ENCODE measurements at places on chromosomes 5 and 9. TPM values are rescaled to one million over a fixed set of nuclear protein-coding genes. Genes with fewer than 3 reads are reported as not detected.
A peak's percentile ranks its signal among the peaks of the same experiment; 100 is the strongest.

DNA sequence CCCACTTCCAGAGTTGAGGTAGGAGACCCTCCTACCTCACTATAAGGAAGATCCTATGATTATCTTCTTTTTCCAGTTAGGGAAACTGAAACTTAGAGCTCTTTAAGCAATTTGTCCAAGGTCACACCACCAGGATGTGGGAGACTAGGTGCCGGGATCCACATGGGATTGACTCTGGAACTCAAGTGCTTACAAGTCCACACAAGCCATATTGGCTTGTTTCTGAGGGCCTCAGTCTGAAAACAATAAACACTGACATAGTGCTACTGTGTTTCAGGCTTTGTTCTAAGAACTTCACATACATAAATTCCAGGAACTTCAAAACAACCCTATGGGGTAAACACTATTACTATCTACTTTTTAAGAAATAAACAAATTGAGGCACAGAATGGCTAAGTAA is 481.3 kb downstream of the ZSWIM6 start:
- no peak for DNase-seq

DNA sequence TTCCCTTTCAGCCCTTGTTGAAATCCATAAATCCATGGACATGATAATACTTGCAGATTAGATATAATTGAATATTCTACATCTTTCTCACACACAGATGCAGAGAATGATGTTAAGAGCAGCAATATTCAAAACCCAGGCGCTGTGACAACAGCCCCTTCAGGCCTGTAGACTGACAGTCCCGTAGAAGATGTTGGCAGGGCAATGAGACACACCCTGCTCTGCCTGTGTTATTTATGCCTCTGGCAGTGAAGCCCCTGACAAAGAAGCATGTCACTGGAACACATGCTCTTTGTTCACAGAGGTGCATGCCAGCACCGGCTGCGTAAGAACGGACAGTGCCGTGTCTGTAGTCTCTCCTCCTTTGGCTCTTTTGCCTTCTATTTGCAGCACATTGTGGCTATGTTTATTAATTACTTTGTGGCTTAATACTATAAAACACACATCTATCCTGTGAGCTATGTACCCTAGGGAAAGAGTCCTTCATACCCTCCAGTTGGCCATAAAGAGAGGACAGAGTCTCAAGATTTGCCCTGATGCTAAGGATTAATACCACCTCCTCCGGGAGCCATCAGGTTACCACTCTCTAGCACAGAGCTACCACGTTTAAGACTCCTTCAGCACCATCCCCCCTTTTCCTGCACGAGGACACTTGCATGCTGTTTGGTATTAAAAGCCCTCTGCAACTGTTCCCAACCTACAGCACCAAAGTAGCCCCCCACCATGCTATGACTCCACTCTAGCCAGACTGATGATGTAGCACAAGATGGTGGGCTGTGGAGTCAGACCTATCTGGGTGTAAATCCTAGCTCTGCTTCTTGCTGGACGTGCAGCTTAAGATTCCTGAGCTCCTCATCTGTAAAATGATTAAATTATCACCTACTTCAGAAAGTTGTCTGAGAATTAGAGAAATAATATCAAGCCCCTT is 2.0 kb upstream of the ANP32B start:
- DNase-seq: no peak

GARIN3 gene
- total RNA-seq: 0.46 TPM

- DNase-seq: no peak
Observed at GRCh38 chr9:38338342-38339018, 54.0 kb upstream of the ALDH1B1 start.

- peak; percentile 36 for DNase-seq
Observed at GRCh38 chr9:91758491-91758981, 191.5 kb downstream of the ROR2 start.

HAVCR1 gene
- total RNA-seq: 0.89 TPM

- DNase-seq: no peak
Observed at GRCh38 chr5:449151-449550, 6.2 kb downstream of the EXOC3 start.

- DNase-seq: no peak
Observed at GRCh38 chr9:134189145-134189469, 24.7 kb upstream of the RNU6ATAC start.

TMEFF1 gene
- total RNA-seq: 0.14 TPM

TTC33 gene
- total RNA-seq: 18.1 TPM

FOXB2 gene
- not detected for total RNA-seq

GRCh38 chr9:87554976-87555375 is 57.3 kb downstream of the DAPK1 start:
- no peak for DNase-seq

GPR151 gene
- total RNA-seq: not detected

SPATA31C1 gene
- total RNA-seq: not detected

LHX2 gene
- total RNA-seq: not detected

- no peak for DNase-seq
Observed at GRCh38 chr9:133793471-133793870, 55.3 kb upstream of the SARDH start.

GRCh38 chr9:136541179-136541578 is 4.7 kb downstream of the NOTCH1 start:
- no peak for DNase-seq

GRCh38 chr5:76165711-76166374 is 82.7 kb downstream of the SV2C start:
- DNase-seq: no peak

GRCh38 chr5:106399391-106399790 is 1271.3 kb downstream of the EFNA5 start:
- no peak for DNase-seq

CD14 gene
- 0.58 TPM for total RNA-seq

DNA sequence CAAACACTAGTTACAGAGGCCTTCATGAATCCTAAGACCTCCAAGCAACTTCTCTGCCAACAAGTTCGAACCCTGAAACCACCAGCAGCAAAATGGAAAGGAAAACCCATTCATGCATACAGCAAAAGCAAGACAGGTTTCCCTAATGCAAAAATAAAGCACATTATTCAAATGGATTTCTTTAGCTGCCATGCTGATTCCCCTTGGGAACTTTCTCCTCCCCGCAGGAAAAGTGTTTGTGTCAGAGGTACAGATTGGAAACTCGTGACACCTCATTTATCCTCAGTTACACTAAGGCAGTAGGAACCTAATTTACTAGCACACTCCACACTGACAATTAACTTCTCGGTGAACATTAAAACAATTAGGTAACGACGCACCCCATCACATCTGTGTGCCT is 63.4 kb downstream of the TLE1 start:
- DNase-seq: no peak

DNA sequence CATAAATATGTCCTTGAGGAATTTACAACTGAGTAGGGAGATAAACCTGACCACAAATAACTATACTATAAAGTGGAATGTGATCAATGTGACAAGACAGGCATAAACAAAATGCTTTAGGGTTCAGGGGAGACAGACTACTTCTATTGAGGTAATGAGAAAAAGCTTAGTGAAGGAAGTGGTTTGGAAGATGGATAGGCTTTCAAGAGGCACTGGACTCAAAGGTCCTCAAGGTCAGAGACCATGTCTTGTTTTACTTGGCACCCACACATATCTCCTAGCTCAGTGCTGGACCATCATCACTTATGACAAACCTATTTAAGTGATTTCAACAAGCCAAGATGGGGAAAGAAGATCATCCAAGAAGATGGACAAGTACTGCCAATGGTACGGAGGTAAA is 257.8 kb downstream of the BNC2 start:
- no peak for DNase-seq

HMCN2 gene
- not detected for total RNA-seq

DNA sequence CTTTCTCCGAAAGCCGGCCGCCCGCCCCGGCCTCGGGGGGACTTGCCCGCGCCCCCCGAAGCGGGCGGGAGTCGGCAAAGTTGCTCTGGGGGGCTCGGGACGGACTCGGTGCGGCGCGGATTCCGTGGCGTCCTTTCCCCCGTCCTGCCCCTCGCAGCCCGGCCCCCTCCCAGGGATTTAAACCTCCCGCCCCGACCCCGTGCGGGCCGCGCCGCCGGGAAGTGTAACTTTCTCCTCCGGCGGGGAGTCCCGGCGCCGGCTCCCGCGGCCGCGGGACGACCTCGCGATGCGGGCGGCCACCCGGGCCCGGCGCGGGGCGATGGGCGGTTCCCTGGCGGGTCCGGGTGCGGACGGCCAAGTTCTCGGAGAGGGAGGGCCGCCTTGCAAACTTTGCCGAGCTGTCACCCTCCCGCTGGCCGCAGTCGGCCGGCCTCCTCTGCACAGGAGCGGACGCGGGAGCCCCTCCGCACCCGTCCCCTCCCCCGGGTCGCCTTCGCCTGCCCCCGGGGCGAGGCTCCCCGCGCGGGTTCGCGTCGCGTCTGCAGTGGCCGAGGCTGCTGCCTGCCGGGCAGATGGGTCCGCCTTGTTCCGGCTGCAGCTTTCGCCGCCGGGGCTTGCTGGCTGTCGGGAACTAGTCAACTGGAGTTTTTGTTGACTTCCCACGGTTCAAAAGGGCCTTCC is 732 bp downstream of the PBX3 start:
- DNase-seq: peak; percentile 36

GRCh38 chr9:126953041-126953809 is 38.6 kb downstream of the RALGPS1 start:
- DNase-seq: no peak

DNA sequence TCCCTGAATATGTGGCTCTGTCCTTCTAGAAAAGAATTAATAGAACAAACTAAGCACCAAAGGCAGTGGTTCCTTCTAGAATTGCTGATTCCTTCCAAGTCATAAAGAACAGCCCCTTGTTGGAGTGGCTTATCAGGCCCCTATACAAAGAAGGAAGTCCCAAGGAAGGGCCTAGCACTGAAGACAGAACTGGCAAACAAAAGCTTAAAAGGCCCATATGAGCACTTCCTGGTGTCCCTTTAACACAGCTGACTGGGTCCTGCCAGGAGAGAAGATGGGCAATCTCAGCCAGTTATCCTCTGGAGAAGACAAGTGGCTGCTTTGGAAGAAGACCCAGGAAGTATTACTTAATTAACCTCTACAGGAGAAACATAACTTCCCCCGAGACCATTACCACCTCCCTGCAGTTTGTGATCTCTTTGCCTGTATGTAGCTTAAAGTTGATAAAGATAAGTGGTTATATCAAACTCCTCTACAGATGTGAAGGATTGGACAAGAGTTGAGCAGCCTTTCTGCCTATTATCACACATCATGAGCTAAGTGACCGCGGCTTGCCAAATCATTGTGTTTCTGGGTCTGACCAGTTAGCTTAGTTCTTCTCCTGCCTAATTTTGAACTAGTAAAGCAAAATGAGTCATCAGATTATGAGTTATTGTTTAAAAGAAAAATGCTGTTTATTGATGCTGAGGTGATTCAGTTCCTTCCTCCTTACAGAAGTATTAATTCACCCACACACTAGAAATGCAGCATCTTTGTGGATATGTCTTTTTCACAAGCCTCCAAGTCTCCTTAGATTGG is 13.3 kb upstream of the STING1 start:
- DNase-seq: no peak

GRCh38 chr5:64210866-64211265 is 45.2 kb downstream of the RNF180 start:
- no peak for DNase-seq

ADGRV1 gene
- total RNA-seq: not detected

- DNase-seq: no peak
Observed at GRCh38 chr9:99557816-99558215, 263.9 kb upstream of the NR4A3 start.

- DNase-seq: no peak
Observed at GRCh38 chr5:104541141-104541785, 978.7 kb upstream of the NUDT12 start.

GRCh38 chr5:159605585-159605984 is 275.3 kb upstream of the IL12B start:
- DNase-seq: no peak

DNA sequence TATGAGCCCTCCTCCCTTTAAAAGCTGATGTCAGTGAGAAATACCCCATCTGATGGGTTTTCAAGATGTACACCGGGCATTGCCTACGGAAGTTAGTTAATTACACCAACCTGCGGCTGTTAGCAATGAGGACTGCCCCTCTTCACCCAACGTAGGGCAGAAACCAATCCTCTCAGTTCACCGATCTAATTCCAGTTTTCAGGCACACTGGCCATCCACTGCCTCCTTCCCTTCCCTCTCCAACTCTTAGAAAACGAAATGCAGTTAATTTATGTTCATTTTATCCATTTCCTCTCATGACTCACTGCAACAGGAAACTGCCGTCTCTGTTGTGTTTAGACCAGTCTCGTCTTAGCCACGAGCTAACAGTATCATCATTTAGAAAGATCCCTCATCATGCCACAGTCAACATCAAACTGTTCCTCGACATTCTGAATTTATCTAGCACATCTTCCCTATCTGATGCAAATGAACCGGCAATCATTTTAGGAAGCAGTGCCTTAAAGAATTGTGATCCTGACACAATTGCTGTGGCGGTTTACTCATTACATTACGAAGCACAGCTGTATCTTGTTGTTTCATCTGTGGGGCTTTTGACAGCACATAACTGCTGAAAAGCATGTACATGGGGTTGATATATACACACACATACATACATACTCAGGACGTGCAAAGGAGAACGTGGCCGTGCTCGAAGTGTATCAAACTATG is 168.6 kb downstream of the EFNA5 start:
- DNase-seq: no peak

GRCh38 chr9:111068771-111069170 is 30.5 kb upstream of the LPAR1 start:
- DNase-seq: no peak

- peak; percentile 7 for DNase-seq
Observed at GRCh38 chr5:131224387-131225201, 39.3 kb upstream of the CDC42SE2 start.

DNA sequence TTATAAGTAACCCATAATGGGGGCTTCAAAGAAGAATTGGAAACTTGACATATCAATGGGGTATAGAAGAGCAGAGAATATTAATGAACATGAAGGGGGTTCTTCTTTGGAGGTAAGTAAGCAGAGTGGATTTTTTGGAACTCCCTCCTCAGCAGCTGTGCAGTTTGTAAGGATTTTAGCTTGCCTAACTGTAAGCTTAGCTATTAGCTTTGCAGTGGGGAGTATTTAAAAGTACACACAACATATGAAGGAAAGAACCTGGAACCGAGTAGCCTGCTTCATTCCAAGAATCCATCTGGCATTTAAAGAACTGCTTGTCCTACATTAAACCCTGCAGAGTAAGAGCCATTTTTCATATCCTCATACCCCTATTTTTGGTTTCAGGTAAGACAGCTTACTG is 2.2 kb upstream of the PBX3 start:
- DNase-seq: no peak

PHF24 gene
- total RNA-seq: 0.23 TPM

DNA sequence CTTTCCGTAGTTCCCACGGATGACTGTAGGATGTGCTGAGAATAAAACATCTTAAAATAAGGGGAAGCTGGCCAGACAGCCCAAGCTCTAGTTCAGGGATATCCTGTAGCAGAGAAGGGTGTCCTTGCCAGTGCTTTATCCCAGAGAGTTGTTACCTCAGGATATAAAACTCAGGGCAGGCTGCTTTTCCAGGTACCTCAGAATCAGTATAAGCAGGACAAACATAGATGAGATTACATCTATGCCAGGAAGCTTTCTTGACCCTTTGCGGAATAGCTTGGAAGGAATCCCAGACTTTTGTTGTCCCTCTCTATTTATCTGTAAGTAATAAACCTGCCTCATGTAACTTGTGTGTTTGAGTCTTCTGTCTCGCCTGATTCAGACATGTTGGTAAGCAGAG is 565.7 kb downstream of the PRDM9 start:
- no peak for DNase-seq

- DNase-seq: no peak
Observed at GRCh38 chr9:93051680-93052089, 6.8 kb upstream of the SUSD3 start.

GRCh38 chr9:86515221-86515620 is 161.0 kb upstream of the TUT7 start:
- DNase-seq: no peak

SLC6A3 gene
- not detected for total RNA-seq

- no peak for DNase-seq
Observed at GRCh38 chr5:93385655-93386054, 195.4 kb downstream of the NR2F1-AS1 start.
